NCI-H774 (cell line): ENCODE measurements at places on chromosomes 13 and 19.

DNA sequence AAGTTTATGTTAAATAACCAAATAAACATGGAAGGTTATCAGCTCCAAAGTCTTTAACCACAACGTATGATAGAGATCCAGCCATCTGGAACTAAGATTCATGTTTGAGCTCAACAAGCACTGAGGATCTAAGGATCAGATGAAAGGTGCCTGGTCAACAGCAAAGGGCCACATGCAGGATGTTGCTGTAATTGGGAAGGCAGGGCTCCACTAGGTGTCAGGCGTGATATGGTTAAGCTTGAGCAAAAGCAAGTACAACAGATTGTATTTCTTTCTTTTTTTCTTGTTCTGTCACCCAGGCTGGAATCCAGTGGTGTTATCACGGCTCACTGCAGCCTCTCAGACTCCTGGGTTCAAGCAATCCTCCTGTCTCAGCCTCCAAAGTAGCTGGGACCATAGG is 12.0 kb downstream of the EBPL start:
- DNase-seq = no peak

- DNase-seq = no peak
Observed at GRCh38 chr13:88000787-88001186, 329.6 kb downstream of the SLITRK5 start.

GRCh38 chr13:75566658-75567057 is 17.1 kb downstream of the UCHL3 start:
- DNase-seq = no peak

DNA sequence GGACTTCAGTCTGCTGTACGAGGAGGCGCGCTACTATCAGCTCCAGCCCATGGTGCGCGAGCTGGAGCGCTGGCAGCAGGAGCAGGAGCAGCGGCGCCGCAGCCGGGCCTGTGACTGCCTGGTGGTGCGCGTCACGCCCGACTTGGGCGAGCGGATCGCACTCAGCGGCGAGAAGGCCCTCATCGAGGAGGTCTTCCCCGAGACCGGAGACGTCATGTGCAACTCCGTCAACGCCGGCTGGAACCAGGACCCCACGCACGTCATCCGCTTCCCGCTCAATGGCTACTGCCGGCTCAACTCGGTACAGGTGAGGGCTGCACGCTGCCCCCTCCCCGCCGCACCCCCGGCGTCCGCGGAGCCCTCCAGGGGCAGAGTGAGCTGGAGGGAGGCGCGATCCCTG is 14.6 kb downstream of the KCTD15 start:
- no peak for DNase-seq

DNA sequence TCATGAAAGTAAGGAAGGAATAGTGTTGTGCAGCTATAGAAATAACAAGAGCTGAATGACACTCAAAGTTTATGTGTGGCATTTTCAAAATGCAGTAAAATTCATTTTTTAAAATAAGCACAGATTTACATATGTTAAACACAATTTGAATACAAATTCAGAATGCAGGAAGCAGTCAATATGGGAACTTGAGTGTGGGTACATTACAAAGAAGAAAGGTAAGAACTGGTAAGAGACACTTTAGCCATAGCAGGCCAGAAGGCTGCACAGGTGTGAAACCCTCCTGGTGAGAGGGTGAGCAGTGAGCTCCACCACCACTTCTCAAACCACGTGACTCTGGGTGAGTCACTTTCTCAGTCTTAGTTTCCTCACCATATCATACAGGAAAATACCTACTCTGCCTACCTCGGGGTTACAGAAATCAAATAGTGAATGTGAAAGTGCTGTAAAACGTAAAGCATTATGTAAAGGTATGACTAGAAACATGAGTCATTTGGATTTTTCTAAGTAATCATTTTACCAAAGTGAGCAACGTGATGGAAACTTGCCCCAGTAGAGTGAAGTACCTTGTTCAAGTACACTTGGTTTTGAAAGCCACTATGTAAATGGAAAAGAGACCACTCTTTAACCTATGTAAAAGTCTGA is 40.5 kb downstream of the USP12 start:
- no peak for DNase-seq

DNA sequence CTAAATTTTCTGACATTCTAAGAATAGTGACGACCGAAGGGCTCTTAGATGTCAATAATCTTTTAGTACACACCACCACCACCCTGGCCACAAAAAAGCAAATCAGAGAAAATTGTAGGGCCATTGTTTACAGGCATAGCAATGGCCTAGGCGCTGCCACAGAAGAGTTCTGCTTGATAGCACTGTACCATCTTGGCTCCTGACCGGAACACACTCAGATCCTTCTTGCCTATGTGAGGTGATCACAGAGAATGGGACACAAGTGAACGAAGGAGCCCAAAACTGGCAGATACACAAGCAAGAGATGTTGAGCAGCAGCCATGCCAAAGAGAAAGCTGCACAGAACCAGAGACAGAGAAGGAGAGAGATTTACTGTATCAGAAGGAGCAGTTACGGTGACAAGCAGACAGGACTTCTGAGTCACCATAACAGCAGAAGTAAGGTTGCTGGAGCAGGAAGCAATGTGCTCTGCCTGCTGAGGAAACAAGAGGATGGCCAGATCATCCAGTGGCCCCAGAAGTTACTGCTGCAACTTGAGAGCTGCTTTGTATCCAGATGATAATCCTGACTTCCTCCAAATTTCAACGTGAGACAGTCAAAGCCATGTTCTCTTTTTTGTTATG is 105.2 kb downstream of the SLITRK6 start:
- no peak for DNase-seq
